Osteocyte (in vitro differentiated cells): ENCODE measurements at places on chromosomes 7 and 10. TPM values are rescaled to one million over a fixed set of nuclear protein-coding genes. Genes with fewer than 3 reads are reported as not detected.
A peak's percentile ranks its signal among the peaks of the same experiment; 100 is the strongest.

DNA sequence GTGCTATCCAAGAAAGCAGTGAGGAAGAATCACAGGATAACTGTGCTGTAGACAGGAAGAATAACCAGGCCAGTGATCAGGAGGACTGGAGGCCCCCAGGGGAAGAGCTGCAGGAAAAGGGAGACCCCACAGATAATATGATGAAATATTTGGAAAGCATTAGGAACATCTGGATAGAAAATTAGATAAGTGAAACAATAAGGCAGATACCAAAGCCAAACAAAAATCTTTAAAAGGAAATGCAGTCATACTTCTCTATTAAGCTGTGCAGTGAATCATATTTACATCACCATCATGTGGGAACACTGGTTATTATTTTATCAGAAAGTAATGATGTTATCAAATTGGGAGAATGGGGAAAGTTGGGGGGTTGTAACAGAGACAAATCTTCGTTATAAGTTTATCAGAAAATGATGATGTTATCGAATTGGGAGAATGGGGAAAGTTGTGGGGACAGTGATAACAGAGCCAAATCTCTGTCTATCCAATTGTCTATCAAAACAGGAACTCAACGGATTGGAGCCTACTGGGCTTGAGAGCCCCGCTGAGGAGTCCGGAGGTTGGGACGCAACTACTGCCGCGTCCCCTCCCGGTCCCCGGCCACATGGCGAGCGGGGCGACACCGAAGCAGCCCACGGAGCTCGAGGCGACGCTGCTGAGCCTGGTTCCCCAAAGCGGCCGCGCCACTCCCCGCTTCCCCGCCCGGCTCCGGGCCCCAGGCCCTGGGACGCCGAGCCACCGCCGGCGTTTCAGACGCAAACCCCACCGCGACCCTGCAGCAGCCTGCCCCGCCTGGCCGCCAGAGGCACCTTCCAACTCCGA lies 14.0 kb upstream of the RALA start:
- peak overlapping the region; percentile 11 for H3K4me3 ChIP-seq
- H3K27ac ChIP-seq = peak overlapping the region; percentile 5
- H3K36me3 ChIP-seq = no peaks in the 10 kb centered on the region
- no peak for DNase-seq
- H3K4me1 ChIP-seq = peaks cover 10% of the 10 kb centered on the region
- H3K27me3 ChIP-seq = no peaks in the 10 kb centered on the region

GRCh38 chr7:158008267-158008666 lies 579.4 kb downstream of the PTPRN2 start:
- H3K4me3 ChIP-seq = no peak overlapping the region
- H3K27me3 ChIP-seq = no peaks in the 10 kb centered on the region
- H3K4me1 ChIP-seq = no peaks in the 10 kb centered on the region
- H3K36me3 ChIP-seq = no peaks in the 10 kb centered on the region
- no peak for DNase-seq

DNA sequence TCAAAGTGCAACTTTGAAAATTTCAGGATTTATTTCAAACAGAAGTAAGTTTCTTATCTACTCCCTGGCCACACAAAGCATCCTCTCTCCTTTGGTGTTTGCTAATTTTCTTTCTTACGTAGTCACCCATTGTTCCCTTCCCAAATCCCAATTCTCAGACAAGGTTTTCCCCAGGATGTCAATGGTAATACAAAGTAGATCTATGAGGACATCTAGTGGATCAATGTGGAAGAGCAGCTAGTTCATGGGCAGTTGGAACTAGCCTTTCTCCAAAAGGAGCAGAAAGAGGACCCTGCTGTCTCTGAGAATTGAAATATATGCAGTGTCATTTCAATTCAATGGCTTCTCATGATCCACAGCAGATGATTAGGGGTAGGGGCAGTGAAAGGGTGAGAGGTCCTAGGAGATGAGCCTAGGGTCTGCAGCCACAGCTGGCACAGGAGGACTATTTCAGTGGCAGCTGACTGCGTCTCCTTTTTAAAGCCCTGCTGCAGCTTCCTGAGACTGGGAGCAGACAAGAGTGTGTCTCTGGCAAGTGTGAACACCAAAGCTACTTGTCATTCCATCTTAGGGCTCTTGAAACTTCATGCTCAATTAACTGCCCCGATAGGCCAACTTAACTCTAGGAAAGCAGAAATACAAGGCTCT lies 632.6 kb downstream of the KCNMA1 start:
- no peak overlapping the region for H3K27ac ChIP-seq
- DNase-seq = no peak
- peaks cover 7% of the 10 kb centered on the region for H3K36me3 ChIP-seq
- no peak overlapping the region for H3K4me3 ChIP-seq

- no peak for DNase-seq
- no peak overlapping the region for H3K4me3 ChIP-seq
- H3K27ac ChIP-seq = no peak overlapping the region
- peaks cover 42% of the 10 kb centered on the region for H3K27me3 ChIP-seq
- H3K4me1 ChIP-seq = no peaks in the 10 kb centered on the region
These were observed 8.1 kb upstream of the GPR85 start for GRCh38 chr7:113094517-113095249.

GRCh38 chr7:140342727-140343514 lies 55.4 kb downstream of the SLC37A3 start:
- H3K36me3 ChIP-seq = peaks cover 39% of the 10 kb centered on the region
- H3K4me3 ChIP-seq = no peak overlapping the region
- no peak overlapping the region for H3K27ac ChIP-seq
- no peaks in the 10 kb centered on the region for H3K4me1 ChIP-seq
- DNase-seq = no peak

- no peaks in the 10 kb centered on the region for H3K27me3 ChIP-seq
- H3K27ac ChIP-seq = no peak overlapping the region
- H3K4me1 ChIP-seq = no peaks in the 10 kb centered on the region
These were observed 322.4 kb upstream of the GHITM start for GRCh38 chr10:83816942-83817341.

- DNase-seq = no peak
- H3K27ac ChIP-seq = peak overlapping the region; percentile 93
- H3K4me3 ChIP-seq = peak overlapping the region; percentile 30
- no peaks in the 10 kb centered on the region for H3K27me3 ChIP-seq
These were observed 31.9 kb downstream of the RSBN1L start for GRCh38 chr7:77727936-77728701.

DNA sequence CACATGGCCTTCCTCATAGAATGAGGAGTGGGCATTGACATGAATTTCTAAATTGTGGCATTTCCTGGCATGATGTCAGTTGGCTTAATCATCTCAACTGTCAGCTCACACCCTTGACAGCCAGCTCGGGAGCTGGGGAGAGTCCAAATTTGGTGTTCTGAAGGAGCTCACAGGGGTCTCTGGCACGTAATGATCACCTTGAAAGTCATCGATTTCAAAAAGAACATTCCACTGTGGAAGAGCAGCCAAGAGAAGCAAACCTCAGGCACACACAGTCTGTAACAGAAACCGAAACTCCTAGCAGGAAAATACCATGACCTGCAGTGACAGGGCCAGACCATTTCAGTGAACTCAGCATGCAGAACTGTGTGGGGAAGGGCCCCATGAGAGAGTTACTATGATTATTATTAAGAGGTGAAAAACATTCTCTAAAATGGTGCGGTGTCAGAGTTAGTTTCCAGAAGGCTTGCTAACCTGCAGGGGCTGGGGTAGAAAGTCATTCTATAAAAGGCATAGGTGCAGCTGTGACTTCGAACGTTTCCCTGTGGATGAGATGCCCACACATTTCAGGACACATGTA lies 26.4 kb upstream of the KLF6 start:
- no peak for DNase-seq
- H3K27me3 ChIP-seq = no peaks in the 10 kb centered on the region
- peak overlapping the region; percentile 60 for H3K4me3 ChIP-seq
- H3K27ac ChIP-seq = no peak overlapping the region
- peaks cover 16% of the 10 kb centered on the region for H3K4me1 ChIP-seq
- no peaks in the 10 kb centered on the region for H3K36me3 ChIP-seq

- DNase-seq = peak; percentile 38
- H3K4me3 ChIP-seq = no peak overlapping the region
- no peaks in the 10 kb centered on the region for H3K4me1 ChIP-seq
- no peaks in the 10 kb centered on the region for H3K36me3 ChIP-seq
- H3K27me3 ChIP-seq = peaks cover 70% of the 10 kb centered on the region
These were observed 314.9 kb downstream of the RPS24 start for GRCh38 chr10:78348411-78349164.

DNA sequence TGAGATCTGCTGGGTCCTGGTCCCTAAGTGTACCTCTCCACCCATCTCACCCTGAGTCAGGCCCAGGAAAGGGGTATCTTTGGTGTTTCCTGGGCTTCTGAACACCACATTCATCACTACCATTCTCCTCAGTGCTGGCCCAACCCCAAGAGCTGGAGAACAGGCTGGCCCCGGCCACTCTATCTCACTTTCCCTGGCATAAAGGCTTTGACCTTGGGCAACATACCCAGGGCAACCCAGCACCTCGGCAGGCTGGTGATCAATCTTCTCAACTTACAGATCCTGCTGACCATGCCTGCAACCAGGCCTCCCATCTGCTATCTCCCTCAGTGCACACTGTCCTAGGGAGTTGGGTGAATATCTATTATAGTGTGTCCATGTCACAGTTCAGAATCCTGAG lies 2.1 kb downstream of the VSIR start:
- DNase-seq = no peak
- H3K36me3 ChIP-seq = no peaks in the 10 kb centered on the region
- H3K4me3 ChIP-seq = no peak overlapping the region
- peaks cover 43% of the 10 kb centered on the region for H3K4me1 ChIP-seq
- H3K27ac ChIP-seq = no peak overlapping the region

DNA sequence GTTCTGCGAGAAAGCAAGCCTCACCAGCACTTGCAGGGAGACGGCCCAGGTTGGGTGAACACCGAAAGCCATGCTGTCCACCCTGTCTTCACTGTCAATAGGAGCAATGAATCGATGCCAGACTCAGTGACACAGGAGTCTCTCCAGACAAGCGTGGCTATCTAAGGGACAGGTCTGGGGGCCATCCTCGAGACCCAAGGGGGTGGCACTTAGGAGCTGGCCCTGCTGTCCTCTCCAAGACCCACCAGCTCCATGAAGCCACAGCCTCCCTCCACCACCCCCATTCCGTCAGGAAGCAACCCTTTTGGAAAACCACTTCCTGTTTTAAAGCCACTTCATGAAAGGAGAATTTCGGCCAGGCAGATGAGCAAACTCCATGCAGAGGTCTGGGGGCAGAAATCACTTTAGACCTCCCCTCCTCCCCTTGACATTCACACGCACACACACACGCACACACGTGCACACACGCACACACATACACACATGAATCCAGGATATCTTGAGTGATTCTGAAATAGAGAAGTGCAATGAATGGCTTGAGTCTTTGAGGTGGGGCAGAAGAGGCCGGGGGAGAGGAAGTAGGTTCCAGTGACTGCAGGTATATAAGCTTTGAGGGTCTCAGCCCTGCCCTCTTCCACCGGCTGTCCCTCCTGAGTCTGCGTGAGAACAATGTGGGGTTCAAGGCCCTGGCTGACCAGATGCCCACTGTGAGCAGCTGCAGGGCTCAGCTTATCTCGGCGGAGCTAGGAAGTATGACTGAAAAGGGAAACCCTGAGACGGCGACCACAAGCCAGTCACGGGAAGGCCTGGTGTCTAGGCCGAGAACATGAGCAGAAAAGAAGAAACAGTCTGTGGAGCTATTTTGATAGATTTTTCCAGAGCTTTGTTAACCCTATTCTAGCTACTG lies 25.0 kb downstream of the RGS10 start:
- H3K4me1 ChIP-seq = peaks cover 32% of the 10 kb centered on the region
- peak overlapping the region; percentile 71 for H3K27ac ChIP-seq
- H3K36me3 ChIP-seq = no peaks in the 10 kb centered on the region
- no peaks in the 10 kb centered on the region for H3K27me3 ChIP-seq
- H3K4me3 ChIP-seq = no peak overlapping the region

DNA sequence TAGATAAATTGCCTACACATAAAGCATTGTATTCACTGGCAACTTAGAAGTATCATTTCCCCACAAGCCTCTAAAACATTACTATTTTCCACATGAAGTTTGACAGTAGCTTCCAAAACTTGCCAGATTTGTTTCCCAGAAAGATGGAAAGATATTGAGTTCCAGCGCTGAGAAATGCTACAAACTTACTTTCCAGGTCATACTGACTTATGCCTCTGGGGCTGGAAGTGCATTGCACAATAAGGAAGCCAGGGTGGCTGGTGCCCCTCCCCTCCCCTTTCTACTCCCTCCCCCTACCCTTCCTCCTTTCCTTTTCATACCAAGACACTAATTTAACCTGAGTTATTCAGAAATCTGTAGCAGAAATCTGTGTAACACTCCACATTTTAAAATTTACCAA lies 212.6 kb downstream of the WDR37 start:
- H3K27ac ChIP-seq = peak overlapping the region; percentile 48
- no peaks in the 10 kb centered on the region for H3K36me3 ChIP-seq
- no peak for DNase-seq
- H3K4me3 ChIP-seq = peak overlapping the region; percentile 29

GRCh38 chr10:59904426-59905065 lies 1.8 kb downstream of the CCDC6 start:
- H3K36me3 ChIP-seq = no peaks in the 10 kb centered on the region
- no peaks in the 10 kb centered on the region for H3K27me3 ChIP-seq
- peaks cover 52% of the 10 kb centered on the region for H3K4me1 ChIP-seq
- H3K4me3 ChIP-seq = peak overlapping the region; percentile 95
- DNase-seq = no peak

The ACSM6 gene
- total RNA-seq = not detected in 2 replicates

The HMX3 gene
- not detected in 2 replicates for total RNA-seq

The PANK1 gene
- 6.6 and 7.4 TPM in 2 replicates for total RNA-seq
